AG04449 (cell line): ENCODE measurements at places on chromosomes 2 and 18.

GRCh38 chr18:7637269-7637668 is 70.2 kb downstream of the PTPRM start:
- no peak for DNase-seq

- no peak for DNase-seq
Observed at GRCh38 chr18:9708434-9709303, 568 bp downstream of the RAB31 start.

DNA sequence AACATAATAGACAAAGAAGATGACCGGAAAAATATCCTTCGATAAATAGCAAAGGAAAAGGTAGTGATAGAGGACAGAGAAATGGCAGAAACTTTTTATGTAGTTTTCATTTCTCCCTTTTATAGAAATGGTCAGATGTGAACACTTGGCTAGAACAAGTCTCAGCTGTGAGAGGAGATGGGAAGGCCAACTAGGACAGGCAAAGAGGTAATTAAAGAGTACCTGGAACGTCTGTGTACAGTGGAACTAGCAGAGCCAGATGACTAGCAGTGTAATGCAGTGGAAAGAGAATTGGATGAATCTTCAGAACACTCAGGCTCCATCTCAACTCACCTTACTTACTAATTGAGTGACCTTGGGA is 69.2 kb downstream of the NABP1 start:
- no peak for DNase-seq

- no peak for DNase-seq
Observed at GRCh38 chr2:183665425-183665824, 541.2 kb downstream of the NUP35 start.

- DNase-seq: no peak
Observed at GRCh38 chr2:105802587-105802986, 57.9 kb downstream of the NCK2 start.
